NCI-H187 (cell line): ENCODE measurements at places on chromosomes 3 and 15.

GRCh38 chr3:147197739-147198138 lies 208.6 kb downstream of the ZIC4 start:
- no peak for DNase-seq

DNA sequence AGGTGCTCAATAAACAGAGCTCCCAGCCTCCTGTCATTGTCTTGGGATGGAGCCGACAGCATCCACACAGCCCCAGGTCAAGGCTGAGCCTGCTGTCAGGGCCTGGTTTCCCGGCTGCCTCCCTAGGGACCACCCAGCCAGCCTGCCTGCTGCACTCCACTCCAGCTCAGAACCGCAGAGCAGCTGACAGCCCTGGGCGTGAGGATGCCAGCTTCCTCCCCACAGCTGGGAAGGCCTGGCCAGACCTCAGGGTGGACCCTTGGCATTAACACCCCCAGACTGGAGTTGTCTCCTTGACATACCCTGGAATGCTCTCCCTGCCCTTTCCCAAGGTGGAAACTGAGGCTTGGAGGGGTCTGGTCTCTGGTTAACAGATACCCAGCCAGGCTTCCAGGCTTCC lies 112.0 kb downstream of the WNT7A start:
- no peak for DNase-seq

DNA sequence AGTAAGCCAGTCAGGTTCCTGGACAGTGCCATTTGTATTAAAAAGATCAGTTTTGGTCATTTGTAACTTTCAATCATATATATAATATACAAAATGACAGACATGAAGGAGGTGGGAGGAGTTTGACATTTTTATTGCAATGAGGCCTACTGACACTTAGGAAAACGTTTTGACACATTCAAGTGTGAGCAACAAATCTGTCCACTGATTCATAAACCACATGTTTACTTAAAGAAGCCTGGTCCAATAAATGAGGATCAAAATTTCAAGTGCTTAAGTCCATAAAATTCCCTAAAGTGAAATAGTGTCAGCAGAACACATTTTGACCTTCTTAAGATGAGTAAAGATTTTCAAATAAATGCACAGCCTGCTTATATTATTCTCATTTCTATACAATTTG lies 137.3 kb downstream of the MECOM start:
- no peak for DNase-seq

DNA sequence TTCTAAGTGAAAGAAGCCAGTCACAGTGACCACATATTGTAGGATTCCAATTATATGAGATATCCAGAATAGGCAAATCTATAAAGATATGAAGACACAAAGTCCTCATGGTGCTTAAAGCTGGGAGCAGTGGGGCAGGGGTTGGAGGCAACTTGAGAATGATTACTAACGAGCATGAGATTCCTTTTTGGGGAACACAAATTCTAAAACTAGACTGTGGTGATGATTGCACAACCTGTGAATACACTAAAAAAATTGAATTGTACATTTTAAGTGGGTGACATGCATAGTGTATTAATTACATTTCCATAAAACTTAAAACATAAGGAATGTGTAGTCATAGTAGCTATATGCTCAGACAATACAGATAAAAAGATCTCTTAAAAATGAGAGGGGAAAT lies 103.2 kb downstream of the DPH6 start:
- DNase-seq, result no peak

GRCh38 chr15:79919090-79919748 lies 22.4 kb upstream of the MTHFS start:
- DNase-seq, result no peak
